ENCODE measurements at places on chromosomes 4 and X. TPM values are rescaled to one million over a fixed set of nuclear protein-coding genes. Genes with fewer than 3 reads are reported as not detected.
A peak's percentile ranks its signal among the peaks of the same experiment; 100 is the strongest.

ATP2B3 gene
- 0.20 TPM for total RNA-seq

ADGRG2 gene
- total RNA-seq: 0.69 TPM

- DNase-seq: no peak
- peak overlapping the region; percentile 16 for H3K27ac ChIP-seq
- H3K36me3 ChIP-seq: no peaks in the 10 kb centered on the region
Observed at GRCh38 chr4:176498617-176499256, 179.0 kb downstream of the SPCS3 start.

GRCh38 chr4:156593464-156593863 is 378.1 kb downstream of the PDGFC start:
- H3K4me3 ChIP-seq: no peak overlapping the region
- H3K27ac ChIP-seq: no peak overlapping the region
- no peaks in the 10 kb centered on the region for H3K36me3 ChIP-seq

GRCh38 chr4:159504684-159505083 is 401.8 kb downstream of the RAPGEF2 start:
- H3K27ac ChIP-seq: no peak overlapping the region
- H3K4me3 ChIP-seq: no peak overlapping the region
- H3K27me3 ChIP-seq: no peaks in the 10 kb centered on the region
- H3K36me3 ChIP-seq: no peaks in the 10 kb centered on the region
- DNase-seq: no peak
- H3K4me1 ChIP-seq: no peaks in the 10 kb centered on the region

DNA sequence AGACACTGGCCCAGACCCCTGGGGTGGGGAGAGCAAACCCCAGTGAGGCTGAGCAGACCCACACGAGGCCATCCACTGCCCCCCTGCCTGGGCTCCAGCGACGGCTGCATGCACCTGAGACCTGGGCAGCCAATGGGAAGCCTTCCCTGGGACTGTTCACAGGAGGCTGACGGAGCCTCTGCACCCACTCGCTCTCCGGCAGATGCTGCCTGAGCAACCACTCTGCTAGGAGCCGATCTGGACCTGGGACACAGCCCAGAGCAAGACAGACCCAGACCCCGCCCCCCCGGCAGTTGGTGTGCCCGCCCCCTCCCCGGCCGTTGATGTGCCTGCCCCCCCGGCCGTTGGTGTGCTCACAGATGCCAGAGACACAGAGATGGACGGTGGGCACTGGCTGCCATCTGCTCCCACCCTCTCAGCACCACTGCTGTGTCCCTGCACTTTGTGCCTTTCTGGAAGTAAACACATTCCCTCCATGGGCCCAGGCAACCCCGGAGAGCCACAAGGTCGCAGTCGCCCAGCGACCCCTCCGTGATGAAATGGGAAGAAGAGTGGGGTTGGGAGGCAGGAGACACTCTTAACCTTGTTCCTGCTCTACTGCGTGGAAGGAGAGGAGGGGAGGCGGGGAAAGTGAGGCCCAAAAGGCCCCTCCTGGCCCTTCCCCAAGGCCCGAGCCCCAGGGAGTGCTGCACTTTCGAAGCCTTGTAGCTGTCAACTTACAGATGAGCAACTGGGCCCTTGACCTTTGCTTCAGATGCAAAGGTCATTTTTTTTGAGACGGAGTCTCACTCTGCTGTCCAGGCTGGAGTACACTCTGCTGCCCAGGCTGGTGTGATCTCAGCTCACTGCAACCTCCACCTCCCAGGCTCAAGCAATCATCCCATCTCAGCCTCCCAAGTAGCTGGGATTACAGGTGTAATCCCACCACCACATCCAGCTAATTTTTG is 62.0 kb downstream of the ZFYVE28 start:
- no peaks in the 10 kb centered on the region for H3K27me3 ChIP-seq
- no peak overlapping the region for H3K4me3 ChIP-seq
- H3K27ac ChIP-seq: no peak overlapping the region
- H3K36me3 ChIP-seq: no peaks in the 10 kb centered on the region

Data from upper lobe of left lung (tissue), 6 donors.